ENCODE measurements at places on chromosomes 5 and 9.

- no peak for DNase-seq
These were observed 118.4 kb downstream of the ZNF608 start for GRCh38 chr5:124627815-124628595.

GRCh38 chr9:69023650-69024049 lies 9.7 kb upstream of the PRKACG start:
- DNase-seq, result no peak

- DNase-seq, result no peak
These were observed 92.7 kb downstream of the RFX3 start for GRCh38 chr9:3433066-3433465.

DNA sequence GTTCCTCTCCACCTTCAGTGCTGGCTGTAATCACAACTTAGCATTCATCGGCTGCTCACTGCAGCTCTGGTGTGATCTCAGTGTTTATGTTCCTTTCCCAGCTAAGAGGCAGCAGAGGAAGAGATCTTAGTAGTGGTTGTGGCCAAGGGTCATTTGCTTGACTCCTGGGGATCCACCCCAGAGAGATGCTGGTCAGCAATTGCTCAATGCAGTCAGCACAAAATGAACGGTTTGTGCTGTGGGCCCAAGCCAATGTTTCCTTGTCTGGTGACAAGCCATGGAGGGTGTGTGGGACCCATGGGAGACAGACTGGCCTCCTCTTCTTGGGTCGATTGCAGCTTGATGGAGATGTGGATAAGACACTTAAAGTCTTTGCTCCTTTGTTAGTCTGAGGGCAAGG lies 16.1 kb upstream of the FRMD3 start:
- no peak for DNase-seq

DNA sequence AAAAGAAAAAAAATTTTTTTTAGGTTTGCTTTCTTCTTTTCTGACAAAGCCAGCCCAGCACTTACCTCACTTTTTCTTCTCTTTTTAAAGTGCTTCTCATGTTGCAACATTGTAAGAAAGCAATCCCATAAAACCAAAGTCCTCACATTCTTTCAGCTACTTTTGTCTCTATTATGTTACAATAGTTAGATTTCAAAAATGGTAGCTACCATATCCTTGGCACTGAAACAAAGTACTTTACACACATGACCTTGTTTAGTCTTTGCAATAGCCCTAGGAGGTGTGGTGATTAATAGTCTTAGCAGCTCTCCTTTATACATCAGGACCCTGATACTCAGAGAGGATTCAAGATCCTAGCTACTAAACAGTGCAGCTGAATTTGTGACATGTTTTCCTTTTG lies 23.5 kb upstream of the CARTPT start:
- no peak for DNase-seq

- DNase-seq, result no peak
These were observed 135.2 kb downstream of the PTTG1 start for GRCh38 chr5:160556846-160557245.

DNA sequence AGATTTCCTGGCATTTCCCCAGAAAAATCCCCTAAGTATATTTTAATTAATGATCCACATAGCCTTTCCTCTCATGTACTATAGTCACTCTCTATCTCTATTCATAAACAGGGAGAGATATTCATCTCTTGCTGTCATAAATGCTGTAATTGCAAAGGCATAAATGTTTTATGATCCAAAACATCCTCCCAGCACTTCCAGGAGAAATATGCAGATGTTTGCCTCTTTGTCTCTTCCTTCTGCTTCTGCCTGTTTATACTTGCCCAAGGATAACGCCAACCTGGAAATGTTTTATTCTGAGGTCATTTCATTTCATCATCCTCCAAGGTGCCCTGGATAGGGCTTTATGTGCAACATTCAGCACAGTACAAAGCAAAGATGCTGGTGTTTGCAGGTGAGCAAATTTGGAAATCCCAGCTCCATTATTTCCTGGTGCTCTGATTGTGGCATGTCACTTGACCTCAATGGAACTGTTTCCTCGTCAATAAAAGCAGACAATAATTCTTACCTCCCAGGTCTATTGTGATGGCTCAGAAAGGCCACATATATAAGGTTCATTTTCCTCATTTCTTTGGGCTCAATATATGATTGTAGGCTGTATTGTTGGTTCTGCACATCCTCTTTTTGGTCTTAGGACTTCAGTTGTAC lies 6.9 kb downstream of the TNFSF15 start:
- no peak for DNase-seq

DNA sequence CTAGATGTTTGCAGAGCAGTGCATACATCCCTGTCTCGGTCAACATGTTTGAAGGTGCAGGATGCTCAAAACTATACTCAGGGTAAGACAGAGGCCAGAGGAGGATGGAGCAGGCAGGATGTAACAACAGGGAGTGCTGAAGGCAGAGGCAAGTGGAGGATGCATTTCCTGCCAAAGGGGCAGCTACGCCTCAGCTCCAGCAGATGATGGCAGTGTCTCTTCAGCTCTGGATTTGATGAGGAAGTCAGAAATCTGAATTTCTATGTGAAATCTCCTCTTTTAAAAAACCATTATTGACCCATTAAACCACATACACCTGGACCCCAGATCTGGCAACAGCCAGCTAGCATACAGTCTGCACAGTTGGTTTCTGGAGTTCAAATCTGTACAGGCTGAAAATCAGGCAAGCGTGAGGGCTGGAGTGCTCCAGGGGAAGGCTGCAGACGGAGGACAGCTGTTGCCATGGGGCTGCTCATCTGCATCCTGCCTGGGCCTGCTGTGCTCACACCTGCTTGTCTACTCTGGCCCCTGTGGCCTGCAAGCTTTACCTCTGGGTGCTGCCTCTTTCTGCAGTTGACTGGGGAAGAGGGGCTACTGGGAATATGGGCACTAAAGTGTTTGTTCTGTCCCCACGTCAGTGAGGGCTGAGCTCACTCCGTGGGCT lies 152.9 kb upstream of the SLC28A3 start:
- peak; percentile 6 for DNase-seq

GRCh38 chr9:20728493-20729220 lies 44.6 kb downstream of the FOCAD start:
- no peak for DNase-seq

GRCh38 chr9:80175286-80176150 lies 603.8 kb downstream of the TLE4 start:
- no peak for DNase-seq

GRCh38 chr9:36598273-36598672 lies 25.6 kb downstream of the MELK start:
- DNase-seq, result no peak

GRCh38 chr9:82597241-82598203 lies 465.4 kb downstream of the RASEF start:
- DNase-seq, result no peak

- DNase-seq, result no peak
These were observed 331.5 kb downstream of the PIK3R1 start for GRCh38 chr5:68547056-68547455.

- no peak for DNase-seq
These were observed 1209.1 kb downstream of the CDH12 start for GRCh38 chr5:21644032-21644431.

DNA sequence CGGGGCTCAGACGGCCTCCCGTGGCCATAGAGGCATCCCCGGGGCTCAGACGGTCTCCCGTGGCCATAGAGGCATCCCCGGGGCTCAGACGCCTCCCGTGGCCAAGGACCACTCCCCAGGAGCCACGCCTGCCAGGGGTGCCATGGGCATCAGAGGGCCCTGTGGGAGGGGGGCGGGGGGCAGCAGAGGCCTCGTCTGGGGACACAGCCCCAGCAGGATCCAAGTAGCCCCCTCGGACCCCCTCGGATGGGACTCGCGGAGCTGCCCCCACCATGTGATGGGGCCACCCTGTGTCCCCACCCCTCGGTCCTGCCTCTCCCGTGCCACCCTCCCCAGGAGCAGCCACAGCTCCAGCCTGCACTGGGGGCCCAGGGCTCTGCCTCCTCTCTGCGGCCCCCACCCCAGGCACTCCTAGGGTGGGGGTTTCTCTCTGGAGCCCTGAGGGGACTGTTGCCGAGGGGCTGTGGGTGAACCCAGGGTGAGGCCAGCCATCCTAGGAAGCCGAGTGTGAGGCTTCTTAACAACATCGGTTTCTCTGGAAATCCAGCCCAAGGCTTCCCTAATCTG lies 2.5 kb downstream of the ENTPD8 start:
- no peak for DNase-seq

GRCh38 chr9:86563350-86563749 lies 209.1 kb upstream of the TUT7 start:
- no peak for DNase-seq

GRCh38 chr5:120435129-120435528 lies 29.0 kb upstream of the PRR16 start:
- no peak for DNase-seq

GRCh38 chr9:91896513-91897121 lies 53.4 kb downstream of the ROR2 start:
- peak; percentile 69 for DNase-seq

GRCh38 chr5:144369006-144369405 lies 198.3 kb downstream of the KCTD16 start:
- DNase-seq, result no peak

GRCh38 chr5:82165740-82166530 lies 112.2 kb downstream of the RPS23 start:
- DNase-seq, result peak; percentile 51

- DNase-seq, result peak; percentile 63
These were observed 23.8 kb upstream of the CPEB4 start for GRCh38 chr5:173864126-173865050.

DNA sequence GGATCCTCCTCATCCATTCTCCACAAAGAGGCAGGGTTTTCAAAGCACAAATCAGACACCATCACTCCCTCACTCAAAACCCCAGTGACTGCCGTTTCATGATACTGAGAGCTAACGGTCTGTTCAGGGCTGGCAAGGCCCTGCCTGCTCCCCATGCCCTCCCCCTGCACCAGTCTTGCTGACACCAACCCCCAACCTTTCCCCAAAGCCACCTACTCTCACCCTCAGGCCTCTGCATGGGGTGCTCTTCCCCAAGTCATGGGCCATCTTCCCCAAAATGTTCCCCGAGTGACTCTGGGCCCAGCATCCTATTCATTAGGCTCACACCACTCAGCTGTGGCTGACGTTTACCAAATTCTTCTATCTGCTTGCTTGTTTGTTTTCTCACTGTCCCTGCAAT lies 21.7 kb upstream of the OLFM1 start:
- no peak for DNase-seq

DNA sequence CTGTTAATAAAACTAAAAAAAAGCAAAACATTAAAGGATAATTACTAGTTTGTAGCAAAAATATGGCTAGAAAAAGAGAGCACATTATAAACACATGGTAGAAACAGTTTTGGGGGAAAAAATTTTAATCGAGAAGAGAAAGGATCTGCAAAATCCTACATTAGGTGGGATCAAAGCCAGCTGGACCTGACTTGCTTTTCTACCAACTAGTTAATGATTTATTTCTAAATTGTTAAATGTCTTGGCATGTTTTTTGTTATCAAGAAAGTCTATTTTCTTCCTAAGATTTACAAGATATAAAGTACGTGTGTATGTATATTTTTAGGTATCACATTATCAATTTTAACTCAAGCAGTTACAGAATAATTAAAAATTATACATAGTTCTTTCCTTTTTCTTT lies 47.1 kb upstream of the CDK5RAP2 start:
- DNase-seq, result no peak

DNA sequence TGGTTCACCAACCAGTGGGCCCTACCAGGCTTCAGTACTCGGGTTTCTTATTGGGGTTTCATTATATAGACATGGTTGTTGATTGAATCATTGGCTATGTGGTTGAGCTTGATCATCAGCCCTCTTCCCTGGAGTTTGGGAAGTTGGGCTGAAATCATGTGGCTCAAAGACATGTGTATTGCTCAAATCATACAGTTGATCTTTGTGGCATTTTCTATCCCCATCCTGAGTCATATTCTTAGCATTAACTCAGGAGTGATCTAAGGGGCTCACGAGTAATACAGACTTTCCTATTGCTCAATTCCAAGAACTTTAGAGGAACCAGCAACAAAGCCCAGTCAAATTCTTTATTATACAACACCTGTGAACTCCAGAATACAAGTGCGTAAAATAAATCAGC lies 66.2 kb downstream of the SMC5 start:
- DNase-seq, result no peak

DNA sequence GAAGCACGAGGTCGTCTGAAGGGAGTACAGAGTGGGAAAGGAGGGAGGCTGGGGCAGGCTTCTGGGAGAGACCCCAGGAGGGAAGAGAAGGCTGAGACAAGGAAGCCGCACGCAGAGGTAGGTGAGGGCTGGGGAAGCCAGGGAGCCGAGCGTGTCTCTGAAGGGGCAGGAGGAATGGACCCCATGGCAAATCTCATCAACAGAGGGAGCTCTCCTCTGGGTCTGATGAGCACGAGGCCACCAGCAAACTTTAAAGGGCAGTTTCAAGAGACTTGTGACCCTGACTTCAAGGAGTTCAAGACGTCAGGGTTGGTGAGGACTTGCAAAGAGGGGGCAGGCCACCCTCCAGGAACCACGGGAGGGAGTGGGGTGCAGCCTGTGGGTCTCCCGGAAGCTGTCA lies 326.2 kb upstream of the IRX2 start:
- DNase-seq, result no peak

GRCh38 chr9:112831969-112832368 lies 58.7 kb downstream of the SLC46A2 start:
- no peak for DNase-seq

DNA sequence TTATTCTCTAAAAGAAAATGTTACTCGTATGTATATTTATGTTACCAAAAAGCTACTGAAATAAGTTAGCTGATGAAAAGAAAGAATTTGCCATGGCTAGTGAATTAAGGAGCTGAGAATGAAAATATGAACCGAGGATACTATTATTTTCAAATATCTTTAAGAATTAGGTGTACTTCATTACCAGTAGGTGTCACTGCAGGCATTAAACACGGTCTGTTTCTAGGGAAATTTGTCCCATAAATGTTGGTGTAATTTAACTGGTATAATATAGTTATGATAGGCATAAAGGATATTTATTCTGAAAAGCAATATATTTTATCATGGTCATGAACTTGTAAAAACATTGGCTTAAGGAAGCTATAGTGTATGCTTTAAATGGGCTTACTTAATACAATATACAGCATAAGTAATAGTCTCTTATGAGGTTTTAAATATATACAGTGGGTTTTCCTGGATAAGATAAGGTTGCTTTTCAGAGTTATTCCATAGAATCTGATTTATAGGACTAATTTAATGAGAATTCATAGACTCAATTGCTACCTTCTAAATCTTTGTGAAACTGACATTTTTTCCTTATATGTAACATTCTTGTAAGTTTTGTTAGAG lies 72.4 kb upstream of the MPDZ start:
- no peak for DNase-seq

DNA sequence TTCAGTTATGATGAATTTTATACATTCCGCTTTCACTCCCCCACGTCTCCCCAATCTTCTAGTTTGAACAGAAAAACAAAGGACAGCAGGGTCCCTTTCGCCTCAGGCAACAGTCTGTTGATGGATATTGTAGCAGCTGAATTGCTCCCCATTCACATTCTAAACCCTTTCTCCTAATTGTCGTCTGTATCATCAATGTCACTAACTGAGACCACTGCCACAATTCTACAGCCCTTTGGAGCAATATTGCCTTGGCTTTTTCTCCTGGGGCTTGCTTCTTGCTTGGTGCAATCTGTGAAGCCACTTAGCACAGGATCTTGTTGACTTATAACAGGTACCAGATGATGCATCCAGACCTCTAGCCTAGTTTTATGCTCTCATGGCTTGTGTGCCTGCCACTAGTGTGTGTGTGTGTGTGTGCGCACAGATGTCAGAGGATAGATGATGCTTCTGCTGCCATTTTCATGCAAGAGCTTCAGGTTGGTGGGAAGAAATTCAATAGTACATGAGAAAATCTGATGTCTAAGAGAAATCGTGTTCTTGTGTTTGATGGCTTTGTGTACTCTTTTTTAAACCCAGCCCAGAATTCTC lies 195.2 kb upstream of the ISL1 start:
- peak; percentile 68 for DNase-seq

GRCh38 chr9:76537150-76537646 lies 78.2 kb downstream of the GCNT1 start:
- DNase-seq, result no peak

Data from ELF-1 (cell line).